ENCODE measurements at places on chromosomes 12 and 14.

GRCh38 chr12:111766608-111767361 lies at the start of gene ALDH2:
ALDH2 (plus strand) TSS chr12:111766933; CDS start chr12:111766983, 50 bp downstream.
- peak; percentile 73 for DNase-seq

- DNase-seq, result no peak
Observed at GRCh38 chr12:108449478-108449877, 65.6 kb upstream of the FICD start.

GRCh38 chr12:103556890-103557627 lies 30.0 kb upstream of the STAB2 start:
- no peak for DNase-seq

DNA sequence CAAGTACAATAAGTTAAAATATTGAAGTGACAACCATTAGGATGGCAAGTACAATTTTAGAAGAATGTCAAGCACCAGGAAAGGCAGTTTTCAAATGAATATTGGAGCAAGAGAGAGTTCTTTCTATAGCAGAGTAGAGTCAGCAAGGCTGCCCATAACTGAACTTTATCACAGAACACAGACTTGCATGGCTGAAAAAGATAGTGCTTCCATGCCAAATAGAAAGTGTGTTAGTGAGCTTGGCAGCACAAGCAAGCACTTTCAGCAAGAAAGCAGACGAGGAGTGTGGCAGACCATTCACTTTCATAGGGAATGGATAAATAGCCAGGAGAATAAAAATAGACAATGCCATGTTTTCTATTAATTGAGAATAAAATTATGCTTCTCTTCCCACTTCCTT lies 647.0 kb upstream of the MGAT4C start:
- no peak for DNase-seq

DNA sequence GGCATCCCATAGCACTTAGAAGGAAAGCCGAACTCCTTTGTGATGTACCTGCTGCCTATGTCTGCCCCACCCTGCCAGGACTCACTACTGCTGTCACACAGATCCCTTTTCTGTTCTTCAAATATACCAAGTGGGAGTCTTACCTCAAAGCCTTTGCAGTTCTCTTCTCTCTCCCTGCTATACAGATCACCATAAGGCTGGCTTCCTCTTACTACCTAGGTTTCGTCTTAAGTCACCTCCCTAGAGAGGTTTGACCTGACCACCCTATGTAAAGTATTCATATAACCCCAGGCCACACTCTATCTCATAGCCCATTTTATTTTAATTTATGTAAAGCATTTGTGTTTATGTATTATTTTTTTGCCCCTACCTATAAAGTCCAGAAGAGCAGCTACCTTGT lies 117.6 kb downstream of the CRADD start:
- DNase-seq, result no peak

- DNase-seq, result no peak
Observed at GRCh38 chr12:69275471-69275891, 36.1 kb downstream of the CPSF6 start.

DNA sequence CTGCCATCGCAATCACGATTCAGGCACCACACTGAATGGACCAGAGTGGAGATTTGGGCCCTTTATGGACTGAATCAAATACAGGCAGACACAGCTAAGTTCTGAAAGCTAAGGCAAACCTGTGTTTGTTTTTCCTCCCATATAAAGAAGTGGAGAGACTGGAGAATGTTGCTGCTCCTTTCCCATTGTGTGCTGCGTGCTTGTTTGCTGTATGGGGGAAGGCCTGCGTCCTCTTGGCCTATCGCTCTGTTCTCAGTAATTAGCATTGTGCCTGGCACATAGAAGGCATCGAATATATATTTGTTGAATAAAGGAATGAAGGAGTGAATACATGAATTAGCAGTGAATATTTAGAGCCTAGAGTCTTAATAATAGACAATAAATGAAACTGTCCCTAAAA lies 12.4 kb downstream of the ST8SIA1 start:
- no peak for DNase-seq

DNA sequence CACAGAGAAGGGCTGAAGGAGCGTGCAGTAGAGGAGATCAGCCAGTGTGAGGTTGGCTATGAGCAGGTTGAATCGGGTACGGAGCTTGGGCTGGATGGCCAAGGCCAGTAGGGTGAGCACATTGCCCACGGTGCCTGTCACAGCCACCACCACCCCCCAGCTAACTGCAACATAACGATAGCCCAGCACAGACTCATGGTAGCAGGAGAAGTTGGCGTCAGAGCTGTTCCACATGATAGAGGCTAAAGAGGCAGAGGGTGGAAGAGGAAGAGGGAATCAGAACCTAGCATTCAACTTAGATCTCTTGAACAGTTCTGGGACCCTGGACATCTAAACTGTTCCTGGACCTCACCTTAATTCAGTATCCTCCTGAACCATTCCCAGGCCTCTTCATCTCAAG lies 668 bp downstream of the GPR84 start:
- DNase-seq, result no peak

- no peak for DNase-seq
Observed at GRCh38 chr12:85883763-85884162, 9.7 kb downstream of the NTS start.

GRCh38 chr14:88146881-88147649 lies 142.1 kb downstream of the GPR65 start:
- DNase-seq, result no peak

GRCh38 chr14:63394841-63395240 lies 76.1 kb upstream of the GPHB5 start:
- DNase-seq, result peak; percentile 67

DNA sequence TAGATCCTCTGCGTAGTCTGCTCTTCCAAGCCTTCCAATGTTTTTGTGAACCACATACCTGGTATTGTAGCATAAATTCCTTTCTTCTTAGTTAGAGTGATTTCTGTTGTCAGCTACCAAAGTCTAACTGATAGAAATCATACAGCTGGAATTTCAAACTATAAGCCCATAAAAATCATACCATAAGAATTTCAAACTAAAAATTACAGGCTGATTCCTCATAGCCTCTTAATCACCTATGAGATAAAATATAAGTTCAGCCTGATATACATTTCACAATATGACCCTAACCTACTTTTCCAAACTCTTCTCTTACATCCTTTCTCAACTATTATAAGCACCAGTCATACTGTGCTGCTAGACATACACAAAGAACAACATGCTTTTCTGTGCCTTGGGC lies 64.8 kb downstream of the PTHLH start:
- DNase-seq, result peak; percentile 63

DNA sequence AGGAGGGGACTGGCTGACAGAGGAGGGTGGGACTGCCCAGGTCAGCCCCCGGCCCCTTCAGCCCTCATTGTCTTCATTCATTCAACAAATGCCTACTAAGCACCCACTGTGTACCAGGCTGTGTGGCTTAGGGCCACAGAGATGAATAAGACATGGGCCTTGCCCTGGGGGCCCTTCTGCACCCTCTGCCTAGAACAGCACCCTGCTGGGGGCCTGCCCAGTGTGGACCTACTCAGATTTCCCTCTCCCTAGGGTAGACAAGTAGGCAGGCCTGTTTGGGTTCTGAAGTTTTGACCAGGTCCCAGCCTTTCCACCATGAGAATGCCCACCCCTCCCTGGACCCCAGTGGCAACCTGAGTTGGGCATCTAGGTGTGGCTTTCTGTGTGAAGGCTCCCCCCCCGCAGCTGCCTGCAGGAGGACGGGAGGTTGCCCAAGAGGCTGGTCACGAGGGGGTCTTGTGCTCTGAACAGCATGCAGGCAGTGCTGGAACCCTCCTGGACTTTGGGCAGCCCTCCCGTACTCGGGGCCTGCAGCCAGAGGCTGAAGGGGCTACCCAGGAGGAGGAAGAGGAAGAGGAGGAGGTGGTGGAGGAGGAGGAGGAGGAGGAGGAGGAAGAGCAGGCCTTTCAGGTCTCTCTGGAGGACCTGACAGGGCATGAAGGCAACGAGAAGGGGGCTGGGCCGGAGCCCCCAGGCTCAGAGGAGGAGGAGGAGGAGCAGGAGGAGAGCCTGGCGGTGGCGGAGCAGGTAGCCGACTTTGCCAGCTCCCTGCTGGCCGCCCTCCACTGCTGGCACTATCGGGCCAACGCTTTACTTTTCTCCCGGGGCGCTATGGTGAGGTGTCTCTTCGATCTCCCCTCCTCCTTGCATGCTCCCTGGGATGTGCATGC lies 33.4 kb downstream of the PLEKHG3 start:
- no peak for DNase-seq

DNA sequence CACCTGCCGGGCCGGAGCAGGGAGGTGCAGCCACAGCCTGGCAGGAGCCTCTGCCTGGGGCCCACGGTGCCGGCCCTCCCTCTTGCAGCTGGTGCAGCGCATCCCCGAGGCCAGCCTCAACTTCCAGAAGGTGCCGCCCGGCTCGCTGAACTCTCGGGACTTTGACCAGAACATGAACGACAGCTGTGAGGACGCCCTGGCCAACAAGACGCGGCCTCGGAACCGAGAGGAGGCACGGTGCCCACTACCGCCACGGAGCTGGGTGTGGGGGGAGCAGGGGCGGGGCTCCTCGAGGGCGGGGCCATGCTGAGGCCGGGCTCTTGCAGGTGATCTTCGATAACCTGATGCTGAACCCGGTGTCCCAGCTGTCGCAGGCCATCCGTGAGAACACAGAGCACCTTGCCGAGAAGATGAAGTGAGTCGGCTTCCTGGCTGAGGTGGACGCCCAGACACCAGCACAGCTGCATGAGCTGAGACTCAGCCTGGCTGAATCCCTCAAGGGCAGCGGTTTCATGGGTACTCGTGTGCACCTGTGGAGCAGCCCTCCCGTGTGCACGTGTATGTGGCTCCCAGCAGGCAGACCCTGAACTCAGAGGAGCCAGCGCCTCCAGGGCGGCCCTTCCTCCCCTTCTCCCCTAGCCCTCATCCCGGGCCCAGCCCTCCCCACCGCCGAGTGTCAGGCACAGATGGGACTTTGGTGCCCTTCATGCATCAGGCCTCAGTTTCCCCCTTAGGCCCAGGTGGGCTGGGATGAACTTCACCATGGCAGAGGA lies 28.6 kb downstream of the CEP170B start:
- DNase-seq, result no peak

- DNase-seq, result peak; percentile 10
Observed at GRCh38 chr12:78562368-78563205, 302.0 kb upstream of the SYT1 start.

GRCh38 chr12:125406131-125406530 lies 340.9 kb downstream of the AACS start:
- no peak for DNase-seq

GRCh38 chr12:70317781-70318180 lies 48.3 kb upstream of the KCNMB4 start:
- no peak for DNase-seq

- peak; percentile 93 for DNase-seq
Observed at GRCh38 chr12:96434107-96434506, 33.9 kb upstream of the CDK17 start.

GRCh38 chr14:21498540-21499526 lies 12.3 kb downstream of the METTL3 start:
- DNase-seq, result peak; percentile 36

DNA sequence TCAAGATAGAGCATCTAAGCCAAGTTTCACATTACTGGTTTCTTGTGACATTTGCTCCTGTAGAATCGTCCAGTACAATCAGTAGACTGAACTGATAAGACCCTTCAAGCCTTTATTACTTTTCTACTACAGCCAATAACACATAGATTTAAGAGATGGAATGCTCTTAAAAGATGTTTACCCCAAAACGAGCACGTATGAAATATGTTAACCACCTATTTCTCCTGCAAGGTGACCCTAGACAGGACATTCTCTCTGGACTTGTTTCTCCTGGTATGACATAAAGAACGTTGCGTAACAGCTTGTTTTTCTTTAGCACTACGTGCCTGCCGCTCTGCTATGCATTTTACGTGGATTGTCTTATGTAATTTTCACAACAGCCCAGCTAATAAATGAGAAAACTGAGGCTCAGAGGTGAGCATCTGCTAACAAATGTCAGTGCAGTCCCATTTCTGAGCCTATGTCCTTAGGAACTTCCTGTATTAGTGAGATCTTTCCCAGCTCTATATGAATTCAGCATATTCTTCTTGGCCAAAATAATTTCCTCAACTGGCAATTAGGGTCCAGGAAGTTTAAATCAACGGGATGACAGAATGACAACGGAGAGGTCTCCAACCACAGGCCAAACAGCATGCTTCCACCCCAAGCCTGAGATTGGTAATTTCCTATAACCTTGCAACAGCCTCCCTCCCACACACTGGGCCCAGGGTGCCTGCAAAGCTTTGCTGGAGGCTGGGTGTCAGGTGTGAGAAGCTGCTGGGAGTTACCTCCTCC lies 3.7 kb downstream of the NFKBIA start:
- DNase-seq, result no peak

- DNase-seq, result no peak
Observed at GRCh38 chr12:111846016-111846415, 4.0 kb downstream of the MAPKAPK5 start.

DNA sequence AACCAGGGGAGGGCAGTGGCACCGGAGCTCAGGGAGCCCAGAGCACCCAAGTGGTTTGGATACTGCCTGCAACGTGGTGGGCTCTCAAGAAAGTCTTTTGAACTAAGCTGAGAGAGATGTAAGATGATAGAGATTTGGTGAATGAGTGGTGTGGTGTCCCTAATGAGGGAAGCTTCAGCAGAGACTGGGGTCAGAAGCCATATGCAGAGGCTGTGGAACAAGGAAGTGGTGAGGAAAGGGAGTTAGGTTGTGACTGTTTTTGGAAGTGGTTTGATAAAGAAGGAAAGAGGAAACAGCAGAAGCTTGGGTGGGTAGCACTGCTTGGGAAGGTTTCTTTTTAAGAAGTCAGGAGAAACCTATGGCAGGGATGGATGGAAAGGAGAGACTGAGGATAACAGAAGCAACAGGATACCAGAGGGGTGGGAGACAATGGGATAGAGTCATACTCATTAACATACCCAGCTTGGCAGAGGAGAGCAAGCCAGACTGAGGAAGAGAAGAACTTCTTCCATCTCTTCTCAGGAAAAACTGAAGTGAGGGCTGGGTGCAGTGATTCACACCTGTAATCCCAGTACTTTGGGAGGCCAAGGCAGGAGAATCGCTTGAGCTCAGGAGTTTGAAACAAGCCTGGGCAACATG lies 24.1 kb downstream of the SLC4A8 start:
- no peak for DNase-seq

GRCh38 chr14:77148510-77149231 lies 7.1 kb upstream of the ZDHHC22 start:
- DNase-seq, result no peak
